ENCODE measurements at places on chromosomes 11 and 22. TPM values are rescaled to one million over a fixed set of nuclear protein-coding genes. Genes with fewer than 3 reads are reported as not detected.

Gene MIEF1
- 40.1 TPM for total RNA-seq

Gene GCAT
- total RNA-seq: 61.3 TPM

Gene OPCML
- total RNA-seq: 4.4 TPM

Gene WT1
- total RNA-seq: 0.21 TPM

Gene TRIM49B
- not detected for total RNA-seq

Gene SLC22A9
- total RNA-seq: not detected

Gene PATE4
- total RNA-seq: not detected

Gene SCGB1C1
- not detected for total RNA-seq

Gene MS4A6A
- total RNA-seq: not detected

Gene MOGAT2
- total RNA-seq: not detected

Gene OR51F2
- total RNA-seq: not detected

Gene CCDC157
- total RNA-seq: 6.9 TPM

Gene TUBA8
- not detected for total RNA-seq

Gene PARVA
- total RNA-seq: 6.9 TPM

Gene ANKK1
- total RNA-seq: not detected

Gene HTR3A
- 8.1 TPM for total RNA-seq

Gene ZNF214
- total RNA-seq: 4.3 TPM

Gene CCDC73
- not detected for total RNA-seq

Data from GM23338 (cell line).